Mucosa of descending colon (tissue), 3 donors: ENCODE measurements at places on chromosomes 7 and 10.

DNA sequence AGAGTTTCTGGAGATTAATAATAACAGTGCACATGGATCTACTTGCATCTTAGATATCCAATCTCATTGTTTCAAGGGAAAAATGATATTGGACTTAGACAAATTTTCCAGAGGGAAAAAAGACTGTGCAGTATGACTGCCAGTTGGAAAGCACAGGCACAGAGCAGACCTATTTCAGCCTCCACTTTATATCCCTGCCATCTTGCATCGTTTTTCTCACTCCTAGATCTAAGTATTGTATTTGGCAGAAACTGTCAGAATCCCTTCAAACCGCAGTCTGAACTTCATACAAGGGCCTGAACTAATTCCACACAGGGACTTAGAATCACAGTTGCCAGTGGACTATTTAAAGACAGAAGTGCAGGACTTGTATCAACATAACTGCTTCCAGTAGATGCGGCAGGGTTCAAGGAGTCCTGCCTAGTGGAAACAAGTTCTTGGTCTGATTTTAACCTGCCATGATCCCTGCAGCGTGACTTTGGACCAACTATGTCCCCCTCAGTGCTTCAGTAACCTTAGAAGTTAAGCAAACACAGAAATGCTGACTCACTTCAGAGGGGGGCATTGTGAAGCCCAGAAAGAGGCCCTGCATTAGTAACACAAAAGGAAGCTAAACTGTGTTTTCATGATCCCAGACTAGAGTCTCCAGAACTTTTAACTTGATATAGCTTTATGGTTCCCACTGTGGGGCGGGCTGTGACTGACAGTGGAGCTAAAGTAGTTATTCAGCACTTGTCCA, 95.7 kb upstream of the PALS2 start:
- DNase-seq: no peak

DNA sequence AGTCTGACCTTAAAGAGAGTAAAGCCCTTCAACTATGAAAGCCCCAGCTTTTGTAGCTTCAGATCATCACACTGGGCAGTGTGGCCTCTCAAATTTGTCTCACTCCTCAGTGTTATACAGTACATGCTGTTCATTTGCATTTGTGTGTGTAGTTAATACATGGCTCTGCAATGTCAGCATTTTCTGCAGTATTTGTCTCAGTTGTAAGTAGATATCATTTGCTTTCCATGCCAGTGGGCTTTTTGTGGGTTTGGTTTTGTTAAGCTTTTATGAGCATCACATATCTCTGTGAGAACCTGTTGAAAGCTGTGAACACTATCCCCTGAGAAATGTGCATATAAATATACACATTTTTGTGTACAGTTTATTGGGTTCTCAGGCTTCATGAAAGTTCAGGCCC, 57.0 kb downstream of the ZNF277 start:
- DNase-seq: no peak

DNA sequence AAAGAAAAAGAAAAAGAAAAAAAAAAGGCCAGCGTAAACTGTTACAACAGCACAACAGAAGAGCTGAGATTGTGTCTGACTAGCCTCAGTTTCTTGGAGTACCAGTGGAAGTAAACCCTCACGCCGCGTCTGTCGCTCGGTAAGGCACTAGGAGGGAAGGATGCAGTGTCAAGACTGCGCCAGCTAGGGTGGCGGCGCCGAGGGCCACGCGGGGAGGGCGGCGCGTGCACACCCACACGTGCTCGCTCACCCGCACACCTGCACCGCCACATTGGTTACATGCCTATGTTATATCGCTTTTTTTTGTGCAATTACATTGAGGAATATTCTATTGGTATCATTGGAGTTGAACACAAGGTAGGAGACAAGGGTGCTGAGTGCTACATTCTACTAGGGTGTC, 48.2 kb downstream of the CLEC2L start:
- DNase-seq: no peak

- no peak for DNase-seq
Measured at GRCh38 chr10:124465777-124466488, 4.3 kb downstream of the LHPP start.

GRCh38 chr10:5599613-5600520, 66.5 kb downstream of the ASB13 start:
- DNase-seq: peak; percentile 10

DNA sequence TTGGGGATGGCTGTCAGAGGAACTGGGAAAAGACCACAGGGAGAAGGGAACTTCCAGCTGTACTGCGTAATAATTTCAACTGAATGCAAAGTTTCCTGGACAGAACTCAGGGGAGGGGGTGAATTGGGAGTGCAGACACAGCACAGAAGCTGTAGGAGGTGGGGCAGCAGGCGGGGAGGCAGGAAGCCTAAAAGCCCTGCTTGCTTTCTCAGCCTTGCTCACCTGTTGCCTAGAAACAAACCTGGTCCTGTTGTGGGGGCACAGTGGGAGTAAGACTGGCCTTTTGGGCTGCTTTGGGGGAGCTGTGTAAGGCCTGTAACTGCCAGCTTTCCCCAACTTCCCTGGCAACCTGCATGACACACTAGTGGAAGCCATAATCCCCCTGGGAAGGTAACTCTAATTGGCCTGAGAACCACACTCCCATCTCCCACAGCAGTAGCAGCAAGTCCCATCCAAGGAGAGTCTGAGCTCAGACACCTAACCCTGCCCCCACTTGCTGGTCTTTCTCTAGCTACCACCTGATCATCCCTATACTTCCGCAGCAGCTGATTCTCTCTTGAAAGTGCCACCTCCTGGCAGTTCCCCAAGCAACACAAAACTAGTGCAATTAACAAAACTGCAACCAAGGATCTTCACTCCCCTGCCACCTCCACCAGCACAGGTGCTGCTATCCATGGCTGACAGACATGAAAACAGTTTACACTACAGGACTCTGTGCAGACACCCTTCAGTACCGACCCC, 1239.3 kb downstream of the SORCS1 start:
- DNase-seq: no peak

DNA sequence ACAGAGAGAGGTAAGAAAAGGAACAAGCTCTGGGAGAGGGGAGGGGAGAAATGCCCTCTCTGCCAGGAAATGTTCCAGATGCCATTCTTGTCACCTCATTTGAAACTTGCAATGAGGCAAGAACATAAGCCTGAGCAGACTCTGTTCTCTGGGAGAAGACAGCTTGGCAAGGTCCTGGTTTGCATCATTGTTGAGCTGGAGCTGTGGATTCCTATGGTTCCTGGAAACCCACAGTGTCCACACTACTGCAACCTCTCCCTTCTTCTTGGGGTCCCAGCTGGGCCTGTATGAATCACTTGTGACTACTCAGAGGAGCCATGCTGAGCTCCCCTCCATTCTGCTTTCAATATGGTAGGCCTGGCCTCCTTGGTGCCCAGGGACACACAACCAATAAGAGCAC, 60.8 kb upstream of the HECTD2 start:
- no peak for DNase-seq

- DNase-seq: no peak
Measured at GRCh38 chr7:2258661-2259365, 16.8 kb downstream of the NUDT1 start.

DNA sequence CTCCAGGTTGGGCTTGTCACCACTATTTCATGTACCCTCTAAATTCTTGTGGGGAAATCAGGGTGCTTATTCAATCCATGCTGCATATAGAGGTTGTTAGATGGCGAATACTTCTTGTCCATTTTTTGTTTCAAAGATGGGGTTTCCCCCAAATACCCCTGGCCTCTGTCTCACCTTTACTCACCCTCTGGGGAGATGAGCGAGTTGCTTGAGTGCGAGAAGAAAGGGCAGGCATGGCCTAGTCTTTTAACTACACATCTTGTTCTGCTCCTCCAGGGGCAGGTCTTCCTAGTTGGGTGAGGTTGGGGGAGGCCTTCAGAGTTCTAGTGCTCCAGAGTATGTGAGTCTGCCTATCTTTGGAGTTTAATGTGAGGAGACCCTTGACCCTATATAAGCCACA, 46.2 kb downstream of the HHEX start:
- no peak for DNase-seq

DNA sequence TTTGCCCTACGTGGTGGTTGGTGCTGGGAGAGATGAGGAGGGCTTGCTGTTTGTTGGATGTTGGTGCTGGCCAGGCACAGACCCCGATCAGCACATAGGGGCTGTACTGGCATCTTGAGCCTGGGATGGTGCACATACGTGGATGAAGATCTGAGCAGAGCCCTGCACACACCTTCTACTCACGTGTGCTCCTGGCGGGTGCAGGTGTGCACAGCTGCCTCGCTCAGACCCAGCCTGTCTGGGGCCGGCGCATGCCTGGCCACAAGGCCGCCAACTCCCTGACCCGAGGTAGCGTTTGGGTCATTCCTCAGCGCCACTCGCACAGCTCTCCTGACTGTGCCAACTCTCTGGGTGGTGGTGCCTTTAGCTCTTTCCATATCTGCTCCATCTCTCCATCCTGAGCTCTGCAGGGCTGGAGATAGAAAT, 18.6 kb downstream of the PALD1 start:
- no peak for DNase-seq

DNA sequence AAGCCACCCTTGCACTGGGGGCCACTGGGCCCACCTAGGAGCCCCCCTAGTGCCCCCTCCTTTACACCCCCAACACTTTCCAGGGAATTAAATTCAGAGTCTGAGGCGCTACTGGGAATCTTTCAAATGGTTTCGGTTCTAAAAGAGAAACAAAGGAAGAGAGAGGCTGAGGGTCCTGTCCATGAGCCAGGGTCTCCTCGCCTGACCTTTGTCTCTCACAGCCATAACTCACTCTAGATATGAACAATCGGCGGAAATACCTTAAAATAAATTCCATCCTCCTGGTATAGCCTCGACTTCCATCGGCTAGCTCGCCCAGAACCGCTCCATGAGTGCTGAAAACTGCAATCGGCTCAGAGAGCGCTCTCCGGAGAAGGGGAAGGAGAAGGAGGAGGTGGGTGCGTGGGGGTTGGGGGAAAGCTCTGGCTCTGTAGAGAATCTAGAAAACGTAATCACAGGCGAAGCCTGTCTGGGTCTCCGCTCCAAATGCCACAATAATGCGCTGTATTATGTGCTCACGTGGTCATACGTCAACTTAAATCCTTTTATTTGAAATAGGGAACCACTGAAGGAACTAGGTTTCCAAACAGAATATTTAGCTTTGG, 12.6 kb downstream of the HOXA4 start:
- peak; percentile 49 for DNase-seq

DNA sequence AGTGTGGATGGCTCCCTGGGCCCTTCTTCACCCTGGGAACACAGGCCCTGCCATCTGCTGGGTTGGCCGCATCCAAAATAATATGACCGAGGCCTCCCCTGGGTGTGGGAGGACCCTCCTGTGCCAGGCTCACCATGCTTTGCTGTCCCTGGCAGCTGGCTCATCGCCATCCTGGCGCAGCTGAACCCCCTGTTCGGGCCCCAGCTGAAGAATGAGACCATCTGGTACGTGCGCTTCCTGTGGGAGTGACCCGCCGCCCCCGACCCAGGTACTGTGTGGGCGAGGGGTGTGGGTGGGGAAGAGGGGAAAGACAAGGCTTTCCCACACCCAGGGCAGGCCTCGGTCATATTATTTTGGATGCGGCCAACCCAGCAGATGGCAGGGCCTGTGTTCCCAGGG, 4.8 kb downstream of the ATP6V0E2 start:
- no peak for DNase-seq

DNA sequence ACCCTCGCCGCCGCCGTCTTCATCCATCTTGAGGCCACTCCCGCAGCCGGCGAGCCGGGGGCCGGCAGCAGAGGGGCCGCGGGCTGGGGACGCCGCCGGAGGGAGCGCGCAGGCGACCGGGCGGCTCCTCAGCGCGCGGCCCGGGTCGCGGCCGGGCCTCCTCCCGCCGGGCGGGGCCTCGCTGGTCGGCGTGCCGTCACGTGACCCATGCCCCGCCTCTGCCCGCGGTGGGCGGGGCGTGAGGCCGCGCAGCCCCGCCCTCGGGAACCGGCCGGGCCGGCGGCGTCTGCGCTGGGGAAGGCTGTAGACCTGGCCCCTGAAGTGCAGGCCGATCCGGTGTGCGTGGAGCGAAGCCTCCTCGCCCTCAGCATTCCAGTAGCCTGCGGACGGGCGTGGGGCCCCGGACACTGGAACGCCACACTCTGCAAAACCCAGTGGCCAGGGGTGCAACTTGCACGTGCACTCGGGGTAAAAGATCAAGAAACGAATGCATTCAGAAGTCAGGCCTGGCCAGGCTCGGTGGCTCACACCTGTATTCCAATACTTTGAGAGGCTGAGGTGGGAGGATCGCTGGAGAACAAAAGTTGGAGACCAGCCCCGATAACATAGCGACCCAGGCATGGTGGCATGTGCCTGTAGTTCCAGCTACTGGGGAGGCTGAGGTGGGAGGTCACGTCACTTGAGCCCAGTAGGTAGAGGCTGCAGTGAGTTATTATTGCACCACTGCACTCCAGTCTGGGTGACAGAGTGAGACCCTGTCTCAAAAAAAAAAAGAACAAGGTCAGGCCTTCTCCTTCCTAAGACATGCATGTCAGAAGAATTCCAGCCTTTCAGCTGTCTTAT, at the start of gene CYTH3:
Gene CYTH3, minus strand, starts transcription at position 144 of the 843 bp plus-strand sequence. Its CDS starts 117 bp downstream, at position 27.
- DNase-seq: peak; percentile 86

- no peak for DNase-seq
Measured at GRCh38 chr7:132112657-132113056, 463.6 kb downstream of the PLXNA4 start.

DNA sequence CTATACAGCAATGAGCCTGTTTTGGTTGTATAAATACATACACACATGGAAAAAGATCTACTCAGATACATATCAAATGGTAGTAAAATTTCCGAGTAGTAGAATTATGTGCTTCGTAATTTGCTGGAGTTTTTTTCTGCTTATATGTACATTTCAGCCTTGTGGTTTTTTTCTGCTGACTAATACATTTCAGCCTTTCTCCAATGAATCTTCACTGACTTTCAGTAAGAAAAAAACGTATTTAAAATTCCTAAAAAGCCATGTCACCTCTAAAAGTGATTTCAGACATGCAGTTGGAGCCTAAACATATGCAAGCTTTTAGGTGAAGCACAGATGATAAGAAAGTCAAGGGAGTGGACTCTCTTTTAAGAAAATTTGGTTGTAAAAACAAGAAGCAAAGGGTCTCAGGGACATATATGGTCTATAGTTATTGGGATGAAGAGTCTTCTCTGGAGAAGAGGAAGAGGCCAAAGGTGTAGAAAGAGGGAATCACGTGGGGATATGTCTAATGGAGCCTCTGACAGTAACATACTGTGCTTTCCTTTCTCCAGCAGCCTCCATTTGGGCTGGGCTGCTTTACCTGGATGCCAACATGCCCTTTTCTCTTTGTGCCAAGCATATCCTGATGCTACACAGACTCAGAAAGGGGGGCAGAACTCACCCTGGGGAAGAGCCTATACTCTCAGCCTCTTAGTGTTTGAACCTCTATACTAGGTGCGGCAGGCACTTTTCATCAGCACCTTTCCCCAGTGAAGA, 2.4 kb downstream of the AMPH start:
- DNase-seq: no peak

GRCh38 chr10:132914732-132915131, 27.6 kb downstream of the CFAP46 start:
- DNase-seq: no peak

DNA sequence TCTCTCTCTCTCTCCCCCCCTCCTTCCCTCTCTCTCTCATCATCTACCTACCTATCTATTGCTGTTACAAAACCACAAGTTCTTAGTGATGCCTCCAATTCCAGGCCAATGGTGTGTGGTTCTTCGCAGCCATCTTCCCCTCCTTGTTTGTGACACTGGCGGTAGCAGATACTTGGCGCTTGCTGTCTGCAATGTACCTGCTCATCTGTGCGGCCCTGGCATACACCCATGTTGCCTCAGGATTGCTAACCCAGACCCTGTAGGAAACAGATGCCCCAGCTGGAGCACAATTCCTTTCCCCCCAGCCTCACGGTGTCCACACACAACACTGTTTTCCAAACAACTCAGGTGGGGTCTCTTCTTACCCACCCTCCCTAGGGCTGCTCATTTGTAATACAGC, 13.6 kb upstream of the DPYSL4 start:
- DNase-seq: no peak

- DNase-seq: peak; percentile 34
Measured at GRCh38 chr7:29562307-29562706, 1.3 kb upstream of the PRR15 start.
